Effector CD4-positive, alpha-beta T cell (primary cell): ENCODE measurements at places on chromosomes 7 and 10.

- no peak for DNase-seq
These were observed 25.0 kb downstream of the SLC25A28 start for GRCh38 chr10:99595236-99595635.

- no peak for DNase-seq
These were observed 134.6 kb downstream of the GRM3 start for GRCh38 chr7:86778271-86778670.

DNA sequence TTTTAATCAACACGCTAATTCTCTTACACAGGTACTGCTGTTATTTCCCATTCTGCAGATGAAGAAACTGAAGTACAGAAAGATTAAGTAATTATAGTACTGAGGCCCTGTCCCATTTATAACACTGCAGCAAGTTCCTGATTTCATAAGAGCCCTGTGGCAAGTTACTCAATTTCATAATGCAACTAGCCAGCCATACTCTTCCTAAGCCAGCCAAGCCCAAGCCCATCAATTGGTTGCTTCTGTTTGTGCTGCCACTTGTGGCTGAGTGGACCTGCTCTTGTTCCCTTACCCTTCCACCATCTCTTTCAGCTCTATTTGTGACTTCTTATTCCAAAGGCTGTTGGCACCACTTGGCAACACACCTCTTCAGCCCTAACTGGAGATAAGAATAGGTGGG, 19.7 kb upstream of the PRPF18 start:
- DNase-seq = no peak

GRCh38 chr10:5234106-5234860, 37.6 kb downstream of the AKR1C4 start:
- no peak for DNase-seq

- DNase-seq = no peak
These were observed 4.3 kb upstream of the UCN3 start for GRCh38 chr10:5360318-5360915.

- DNase-seq = no peak
These were observed 38.9 kb upstream of the CPXM2 start for GRCh38 chr10:123930340-123931001.

GRCh38 chr7:101608772-101609713, 20.1 kb downstream of the MYL10 start:
- DNase-seq = no peak

DNA sequence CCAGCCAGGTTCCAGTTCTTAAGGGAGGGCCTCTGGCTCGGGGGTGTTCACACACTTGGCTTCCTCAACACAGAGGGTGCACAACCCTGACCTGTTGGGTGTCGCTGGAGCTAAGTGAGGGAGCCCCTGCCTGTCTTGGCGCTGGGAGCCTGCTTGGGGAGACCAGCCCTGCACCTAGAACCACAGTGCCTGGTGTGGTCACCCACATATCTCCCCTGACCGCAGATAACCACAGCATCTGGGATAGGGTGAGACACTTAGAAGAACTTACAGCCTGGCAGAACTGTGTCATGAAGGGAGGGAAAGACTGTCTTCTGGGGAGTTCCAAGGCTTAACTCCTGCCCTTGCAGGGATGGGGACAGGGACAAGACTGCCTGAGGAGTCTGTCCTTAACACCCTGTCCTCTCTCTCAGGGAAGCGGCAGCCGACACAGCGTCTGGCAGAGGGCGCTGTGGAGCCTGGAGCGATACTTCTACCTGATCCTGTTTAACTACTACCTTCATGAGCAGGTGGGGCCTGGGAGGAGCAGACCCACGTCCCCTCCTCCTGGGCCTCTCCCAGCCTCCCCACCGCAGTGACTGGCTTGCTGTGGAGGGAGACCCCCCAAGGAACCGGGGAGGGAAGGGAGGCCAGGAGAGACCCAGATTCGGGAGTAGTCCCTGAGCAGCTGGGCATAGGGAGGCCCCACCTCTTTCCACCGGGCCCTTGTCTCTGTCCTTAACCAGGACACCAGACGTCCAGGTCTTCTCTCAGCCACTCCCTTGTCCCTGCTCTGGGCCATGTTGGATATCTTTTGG, 59.0 kb downstream of the PALD1 start:
- DNase-seq = no peak

DNA sequence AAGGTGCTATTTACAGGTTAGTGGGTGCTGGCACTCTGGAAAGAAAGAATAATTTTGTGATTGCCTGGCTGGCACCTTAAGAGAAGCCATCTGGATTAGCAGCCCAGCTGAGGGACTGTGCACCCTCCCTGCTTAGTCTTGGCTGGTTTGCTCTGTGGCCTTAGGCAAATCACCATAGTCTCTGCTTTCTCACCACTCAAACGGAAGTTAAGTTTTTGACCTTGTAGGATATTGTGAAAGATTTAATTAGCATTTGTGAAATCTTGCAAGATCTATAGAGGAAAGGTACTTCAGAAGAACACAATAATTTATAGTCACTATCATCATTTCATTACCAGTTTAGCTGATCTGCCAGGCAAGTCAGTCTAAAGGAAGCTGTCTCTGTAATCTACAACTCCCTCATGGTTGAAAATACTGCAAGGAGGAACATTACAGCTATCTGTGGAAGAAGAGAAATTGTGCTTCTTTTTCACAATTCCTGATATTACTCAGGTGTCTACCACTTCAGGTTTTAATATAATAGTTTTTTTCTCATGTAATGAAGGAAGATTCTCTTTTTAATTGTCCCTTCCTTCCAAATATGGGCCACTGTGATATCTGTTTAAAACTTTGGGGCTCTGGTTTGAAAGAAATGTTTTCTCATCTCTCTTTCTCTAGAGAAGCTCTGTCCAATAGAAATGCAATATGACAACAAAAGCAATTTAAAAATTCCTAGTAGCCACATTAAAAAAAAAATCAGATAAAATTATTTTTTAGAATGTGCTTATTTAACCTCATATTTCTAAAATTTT, 219.6 kb downstream of the PTEN start:
- no peak for DNase-seq

DNA sequence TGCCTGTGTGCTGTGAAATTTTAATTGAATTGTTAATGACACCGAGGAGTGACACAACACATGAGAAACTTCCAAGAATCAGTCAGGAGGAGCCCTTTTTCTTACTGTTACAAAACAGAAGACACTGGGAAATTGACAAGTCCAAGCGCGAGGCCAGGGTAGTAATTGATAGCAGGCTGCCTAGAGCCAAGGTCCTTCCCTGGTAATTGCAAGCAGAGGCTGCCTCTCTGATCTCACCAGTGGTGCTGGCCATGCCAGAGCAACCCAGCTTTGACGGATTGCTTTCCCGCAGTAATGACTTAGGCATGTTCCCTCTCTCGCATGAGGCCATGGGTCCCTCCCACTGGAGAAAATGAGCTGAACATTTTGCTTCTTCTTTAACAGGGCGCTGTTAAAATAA, 111.5 kb downstream of the LRMDA start:
- no peak for DNase-seq

DNA sequence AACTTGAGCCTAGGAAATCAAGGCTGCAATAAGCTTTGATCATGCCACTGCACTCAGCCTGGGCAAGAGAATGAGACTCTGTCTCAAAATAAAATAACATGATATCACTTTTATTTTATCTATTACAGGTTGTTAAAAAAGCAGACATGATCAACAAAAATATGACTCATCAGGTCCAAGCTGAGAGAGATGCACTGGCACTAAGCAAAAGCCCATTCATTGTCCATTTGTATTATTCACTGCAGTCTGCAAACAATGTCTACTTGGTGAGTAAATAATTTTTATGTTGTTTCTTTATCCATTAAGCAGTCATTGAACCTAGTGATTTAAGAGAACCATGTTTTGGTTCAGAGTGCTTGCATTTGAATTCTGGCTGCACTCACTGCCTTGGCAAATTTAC, 3.3 kb downstream of the MASTL start:
- no peak for DNase-seq

GRCh38 chr10:70950037-70950436, 61.7 kb upstream of the PCBD1 start:
- no peak for DNase-seq

DNA sequence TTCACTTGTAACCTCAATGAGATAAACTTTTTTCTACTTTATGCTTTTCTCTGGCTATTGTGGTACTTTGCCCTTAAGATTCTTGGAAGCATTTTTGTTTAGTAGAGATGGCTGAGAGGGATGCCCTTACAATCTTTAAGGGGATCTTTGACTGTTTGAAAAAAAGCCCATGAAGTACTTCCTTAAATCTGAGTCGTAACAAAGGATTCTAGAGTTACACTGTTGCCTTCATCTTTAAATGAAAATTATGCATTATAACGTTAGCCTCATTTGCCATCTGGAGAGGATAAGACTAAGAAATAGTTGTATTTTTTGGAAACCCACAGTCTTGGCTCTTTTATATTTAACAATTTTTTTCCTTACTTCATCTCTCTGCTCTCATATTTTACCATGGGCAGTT, 37.8 kb upstream of the FZD1 start:
- DNase-seq = no peak

DNA sequence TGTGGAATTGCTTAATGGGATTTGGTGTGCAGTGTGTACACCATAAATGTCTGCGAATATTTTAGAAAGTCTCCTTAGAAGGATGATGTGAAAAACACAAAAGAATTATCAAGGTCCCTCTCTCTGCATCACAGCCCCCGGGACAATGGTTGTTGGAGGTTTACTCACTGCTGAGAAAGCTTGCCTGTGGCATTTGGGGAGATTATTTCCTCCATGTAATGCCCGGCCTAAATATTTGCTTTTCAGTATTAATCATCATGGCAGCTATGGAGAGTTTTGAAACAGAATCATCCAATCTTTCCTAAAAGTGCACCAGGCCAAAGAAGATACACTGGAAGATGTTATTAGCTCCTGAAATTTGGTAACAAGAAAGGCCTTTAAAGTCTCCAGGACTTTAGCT, 113.8 kb upstream of the ADCY1 start:
- DNase-seq = no peak

DNA sequence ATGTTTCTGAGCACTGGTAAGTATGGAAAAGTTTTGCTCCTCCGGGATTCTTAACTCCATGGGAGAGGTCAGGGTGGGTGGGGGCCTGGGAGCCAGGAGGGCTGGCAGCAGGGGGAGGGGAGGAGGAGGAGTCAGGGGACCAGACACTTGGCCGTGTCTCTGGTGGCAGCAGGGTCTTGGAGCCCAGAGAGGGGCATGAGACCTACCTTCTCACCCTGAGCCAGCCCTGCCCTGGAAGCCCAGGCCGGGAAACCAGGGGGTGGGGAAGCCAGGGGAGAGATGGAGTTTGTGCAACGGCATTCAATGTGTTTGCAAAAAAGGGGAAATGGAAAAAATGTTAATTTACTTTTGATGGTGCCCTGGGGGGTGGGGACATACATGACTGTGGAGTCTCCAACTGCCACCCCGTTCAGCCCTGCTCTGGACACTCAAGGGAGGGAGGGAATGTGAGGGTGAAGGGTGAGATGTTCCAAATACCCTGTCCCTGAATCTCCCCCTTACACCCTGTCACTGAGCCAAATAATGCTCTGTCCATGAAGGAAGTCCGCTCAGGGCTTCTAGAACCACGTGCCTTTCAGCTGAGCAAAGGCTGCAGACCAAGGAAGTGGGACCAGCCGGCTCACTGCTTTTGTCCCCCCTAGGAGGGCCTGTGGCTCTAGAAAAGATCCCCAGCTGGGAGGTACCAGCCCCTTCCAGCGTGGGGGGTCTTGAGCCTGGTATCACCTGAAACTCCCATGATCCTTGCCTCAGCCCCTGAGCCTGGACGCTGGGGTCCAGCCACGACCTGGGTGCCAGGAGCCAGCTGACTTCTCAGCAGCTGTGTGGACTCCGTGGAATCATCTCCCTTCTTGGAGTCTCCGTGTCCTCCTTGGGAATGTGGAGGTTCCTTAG, 48.3 kb downstream of the TMEM270 start:
- DNase-seq = no peak

- DNase-seq = no peak
These were observed 165.8 kb upstream of the IMMP2L start for GRCh38 chr7:111727905-111728634.

GRCh38 chr10:4034907-4035598, 250.0 kb upstream of the KLF6 start:
- no peak for DNase-seq

DNA sequence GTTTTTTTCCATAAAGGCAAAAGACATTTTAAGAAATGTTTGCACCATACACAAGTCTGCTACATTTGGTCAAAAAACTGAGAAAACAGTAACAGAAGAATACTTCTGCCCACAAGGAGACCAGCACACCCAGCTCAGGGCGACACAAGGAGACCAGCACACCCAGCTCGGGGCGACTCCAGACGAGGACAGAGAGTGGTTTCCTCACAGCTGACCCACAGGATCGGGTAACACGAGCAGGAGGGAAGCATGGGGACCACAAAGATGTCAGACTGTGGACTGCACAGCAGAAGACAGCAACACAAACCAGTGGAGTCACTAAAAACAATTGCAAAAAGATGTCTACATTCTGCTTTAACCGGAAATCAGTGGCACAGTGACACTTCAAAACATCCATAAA, 237.6 kb downstream of the DIP2C start:
- DNase-seq = no peak

DNA sequence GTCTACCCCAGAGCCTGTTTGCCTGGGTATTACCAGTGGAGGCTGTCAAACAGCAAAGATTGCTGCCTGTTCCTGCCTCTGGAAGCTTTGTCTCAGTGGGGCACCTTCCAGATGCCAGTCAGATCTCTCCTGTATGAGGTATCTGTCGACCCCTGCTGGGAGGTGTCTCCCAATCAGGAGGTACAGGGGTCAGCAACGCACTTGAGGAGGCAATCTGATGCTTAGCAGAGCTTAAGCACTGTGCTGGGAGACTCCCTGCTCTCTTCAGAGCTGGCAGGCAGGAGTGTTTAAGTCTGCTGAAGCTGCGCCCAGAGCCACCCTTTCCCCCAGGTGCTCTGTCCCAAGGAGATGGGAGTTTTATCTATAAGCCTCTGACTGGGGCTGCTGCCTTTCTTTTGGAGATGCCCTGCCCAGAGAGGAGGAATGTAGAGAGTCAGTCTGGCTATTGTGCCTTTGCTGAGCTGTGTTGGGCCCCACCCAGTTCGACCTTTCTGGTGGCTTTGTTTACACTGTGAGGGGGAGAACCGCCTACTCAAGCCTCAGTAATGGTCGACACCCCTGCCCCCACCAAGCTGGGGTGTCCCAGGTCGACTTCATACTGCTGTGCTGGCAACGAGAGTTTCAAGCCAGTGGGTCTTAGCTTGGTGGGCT, 62.2 kb downstream of the PPP1R9A start:
- DNase-seq = no peak

DNA sequence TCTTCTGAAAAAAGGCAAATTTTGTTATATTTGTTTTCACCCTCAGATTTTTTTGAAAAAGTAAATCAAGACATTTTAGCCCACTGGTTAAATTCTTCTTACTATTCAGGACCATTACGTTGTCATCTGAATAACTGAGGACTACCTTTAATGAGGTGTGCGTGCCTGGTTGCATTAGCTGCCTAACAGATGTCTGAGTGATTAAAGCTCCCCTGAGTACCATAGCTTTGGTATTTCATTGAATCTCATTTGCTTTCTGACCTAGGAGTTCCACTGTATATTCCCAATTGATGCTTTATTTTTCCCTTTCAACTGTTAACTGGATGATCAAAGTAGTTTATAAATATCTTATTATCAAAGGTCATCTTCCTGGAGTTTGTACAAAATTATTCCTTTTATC, 410.0 kb upstream of the SEMA3D start:
- no peak for DNase-seq
